Posterior vena cava (tissue), 2 donors: ENCODE measurements at places on chromosomes 1 and 21. TPM values are rescaled to one million over a fixed set of nuclear protein-coding genes. Genes with fewer than 3 reads are reported as not detected.

Gene SYT14
- total RNA-seq: not detected

DNA sequence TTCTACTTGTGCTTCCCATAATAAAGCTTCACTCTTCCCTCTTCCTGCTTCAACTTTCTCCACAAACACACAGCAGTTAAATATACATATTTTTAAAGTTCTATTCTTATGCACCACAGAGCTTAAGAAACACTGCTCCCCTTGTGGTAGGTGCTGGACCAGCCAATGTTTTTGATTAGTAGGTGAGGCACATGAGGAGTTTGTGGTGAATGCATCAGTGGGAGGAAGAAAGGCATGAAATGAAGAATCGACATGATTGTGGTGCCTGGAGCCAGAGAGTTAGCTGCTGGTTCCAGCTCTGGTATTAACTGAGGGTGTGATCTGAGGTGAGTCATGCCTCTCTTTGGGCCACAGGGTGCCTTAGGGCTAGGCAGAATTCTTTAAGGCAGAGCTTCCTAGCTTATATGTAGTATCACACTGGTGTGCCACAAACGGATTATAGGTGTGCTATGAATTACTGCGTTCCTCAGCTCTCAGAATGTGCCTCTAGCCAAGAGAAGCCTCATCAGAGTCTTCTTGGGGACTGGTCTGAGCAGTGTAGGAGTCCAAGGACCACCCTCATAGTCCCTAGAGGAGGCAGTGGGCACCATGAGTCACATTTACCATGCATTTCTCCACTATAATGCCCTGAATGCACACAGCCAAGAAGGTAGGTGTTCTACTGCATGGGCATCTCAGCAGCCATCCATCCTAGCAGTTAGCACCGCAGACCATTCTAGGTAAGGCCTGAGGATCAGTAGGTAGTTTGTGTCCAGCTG lies 97.4 kb upstream of the SGIP1 start:
- DNase-seq: no peak

Gene OR10J1
- total RNA-seq: not detected

GRCh38 chr1:183693521-183693920 lies 40.4 kb upstream of the APOBEC4 start:
- DNase-seq: no peak

- no peak for DNase-seq
Observed at GRCh38 chr1:154742606-154743005, 127.5 kb downstream of the KCNN3 start.

Gene TFF2
- not detected for total RNA-seq

DNA sequence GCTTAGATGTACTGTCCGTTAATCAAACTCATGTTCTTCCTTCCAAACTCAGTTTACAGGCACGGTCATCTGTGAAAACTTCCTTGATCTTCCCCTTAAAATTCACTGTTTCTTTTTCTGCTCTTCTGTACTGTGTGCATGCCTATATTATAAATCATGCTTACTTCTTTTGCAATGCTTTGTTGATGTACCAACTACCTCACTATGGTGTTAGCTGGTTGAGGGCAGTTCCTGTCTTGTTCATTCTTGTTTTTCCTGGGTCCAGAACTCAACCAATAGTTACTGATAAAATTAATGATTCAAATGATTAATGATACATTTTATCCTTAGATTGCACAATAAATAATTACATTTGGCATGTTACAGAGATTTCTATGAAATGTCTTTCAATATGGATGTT lies 163.8 kb downstream of the CHRM3 start:
- no peak for DNase-seq

DNA sequence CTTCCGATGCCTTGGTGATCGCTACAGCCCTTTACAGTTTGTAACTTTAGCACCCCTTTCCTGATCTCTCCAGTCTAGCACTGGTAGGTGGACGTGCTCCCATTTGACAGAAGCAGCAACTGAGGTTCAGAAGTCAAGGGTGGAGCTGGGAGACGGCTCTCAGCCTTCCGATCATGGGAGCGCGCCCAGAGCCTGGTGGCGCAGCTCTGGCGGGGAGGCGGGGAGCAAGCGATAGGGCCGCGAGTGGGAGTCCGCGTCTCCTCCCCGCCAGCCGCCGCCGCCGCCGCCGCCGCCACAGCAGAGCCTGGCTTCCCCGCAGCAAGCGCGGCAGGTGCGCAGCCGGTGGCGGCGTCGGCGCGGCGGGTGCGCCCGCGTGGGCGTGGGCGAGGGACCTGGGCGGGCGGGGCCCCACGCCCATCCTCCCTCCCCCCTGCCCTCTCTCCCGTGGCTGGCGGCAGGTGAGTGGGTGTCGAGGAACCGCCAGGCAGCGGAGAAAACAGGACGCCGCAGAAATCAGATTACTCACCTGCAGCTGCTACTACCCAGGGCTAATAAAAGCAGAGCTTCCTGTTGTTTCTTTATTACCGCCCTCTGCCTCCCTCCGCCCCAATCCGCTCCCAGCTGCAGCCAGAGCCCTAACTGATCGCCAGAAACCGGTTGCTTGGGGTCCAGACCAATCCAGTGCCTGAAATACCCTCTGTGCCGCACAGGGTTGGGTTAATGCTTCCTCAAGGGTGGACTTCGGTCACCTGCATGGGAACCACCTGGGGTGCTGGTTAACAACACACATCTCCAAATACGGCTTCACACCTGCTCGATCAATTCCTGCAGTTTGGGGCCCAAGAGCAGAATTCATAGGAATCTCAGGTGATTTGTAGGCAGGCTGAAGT lies 60.2 kb upstream of the ID3 start:
- DNase-seq: no peak

GRCh38 chr1:167056529-167057231 lies 33.5 kb downstream of the GPA33 start:
- no peak for DNase-seq

DNA sequence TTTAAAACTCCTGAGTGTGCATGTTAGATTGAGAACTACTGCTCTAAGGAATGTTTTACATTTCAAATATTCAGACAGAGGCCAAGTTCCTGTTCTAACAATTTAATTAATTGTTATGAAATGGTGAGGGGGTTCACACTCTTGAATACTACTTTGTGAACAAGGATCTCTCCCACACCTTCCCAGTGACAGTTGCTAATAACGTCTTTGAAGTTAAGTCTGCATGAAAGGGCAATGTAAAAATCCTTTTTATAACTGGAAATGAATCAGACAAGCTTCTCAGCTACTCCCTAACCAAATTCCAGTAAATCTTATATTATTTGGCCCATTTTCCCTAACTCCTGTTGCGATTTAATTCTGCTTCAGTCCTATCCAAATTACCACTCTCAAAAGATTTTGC lies 828.5 kb upstream of the ADAMTS5 start:
- no peak for DNase-seq

DNA sequence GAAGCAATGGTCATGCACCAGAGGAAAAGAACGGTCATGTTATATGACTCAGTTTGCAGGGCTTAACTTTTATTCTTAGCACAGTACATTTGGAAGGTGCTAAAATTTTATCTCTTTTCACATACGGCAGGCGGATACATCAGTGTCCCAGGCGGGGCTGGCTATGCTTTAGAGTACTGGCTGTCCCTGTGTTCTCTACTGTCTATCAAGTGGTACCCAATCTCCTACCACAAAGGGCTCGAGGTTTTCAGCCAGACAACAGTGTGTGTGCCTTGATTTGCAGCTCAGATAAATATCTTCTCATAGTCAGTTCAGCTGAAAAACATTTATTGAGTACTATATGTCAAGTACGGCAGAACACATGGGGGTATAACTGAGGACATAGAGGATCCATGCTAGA lies 65.3 kb downstream of the URB2 start:
- DNase-seq: no peak

DNA sequence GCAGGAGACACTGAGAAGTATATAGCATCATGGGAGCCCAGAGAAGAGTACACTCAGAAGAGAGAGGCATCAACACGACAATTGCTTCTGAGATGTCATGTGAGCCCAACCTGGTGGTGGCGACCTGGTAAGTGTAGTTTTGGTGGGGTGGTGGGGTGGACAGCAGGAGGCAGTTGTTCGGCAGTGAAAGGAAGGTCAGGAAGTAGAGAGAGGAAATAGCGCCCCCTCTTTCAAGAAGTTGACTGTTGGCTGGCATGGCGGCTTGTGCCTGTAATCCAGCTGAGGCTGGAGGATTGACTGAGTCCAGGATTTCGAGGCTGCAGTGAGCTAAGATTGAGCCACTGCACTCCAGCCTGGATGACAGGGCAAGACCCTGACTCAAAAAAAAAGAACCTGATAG lies 12.6 kb downstream of the RSPO1 start:
- peak; percentile 16 for DNase-seq

- DNase-seq: peak; percentile 79
Observed at GRCh38 chr21:45020629-45021427, 53.6 kb upstream of the ADARB1 start.

Gene DENND2C
- 2.7 TPM for total RNA-seq
